Hematopoietic multipotent progenitor cell treated with erythropoietin and hydrocortisone succinate and interleukin-3 and kit ligand, for 8 days (in vitro differentiated cells): ENCODE measurements at places on chromosomes 3 and 15.

- peak; percentile 37 for DNase-seq
Measured at GRCh38 chr3:134374105-134374790, at the start of gene AMOTL2. Gene AMOTL2 (minus strand): TSS chr3:134374447. CDS start chr3:134371433, 3,014 bp downstream.

- no peak for DNase-seq
Measured at GRCh38 chr3:95586754-95587153, 1227.6 kb upstream of the EPHA6 start.

DNA sequence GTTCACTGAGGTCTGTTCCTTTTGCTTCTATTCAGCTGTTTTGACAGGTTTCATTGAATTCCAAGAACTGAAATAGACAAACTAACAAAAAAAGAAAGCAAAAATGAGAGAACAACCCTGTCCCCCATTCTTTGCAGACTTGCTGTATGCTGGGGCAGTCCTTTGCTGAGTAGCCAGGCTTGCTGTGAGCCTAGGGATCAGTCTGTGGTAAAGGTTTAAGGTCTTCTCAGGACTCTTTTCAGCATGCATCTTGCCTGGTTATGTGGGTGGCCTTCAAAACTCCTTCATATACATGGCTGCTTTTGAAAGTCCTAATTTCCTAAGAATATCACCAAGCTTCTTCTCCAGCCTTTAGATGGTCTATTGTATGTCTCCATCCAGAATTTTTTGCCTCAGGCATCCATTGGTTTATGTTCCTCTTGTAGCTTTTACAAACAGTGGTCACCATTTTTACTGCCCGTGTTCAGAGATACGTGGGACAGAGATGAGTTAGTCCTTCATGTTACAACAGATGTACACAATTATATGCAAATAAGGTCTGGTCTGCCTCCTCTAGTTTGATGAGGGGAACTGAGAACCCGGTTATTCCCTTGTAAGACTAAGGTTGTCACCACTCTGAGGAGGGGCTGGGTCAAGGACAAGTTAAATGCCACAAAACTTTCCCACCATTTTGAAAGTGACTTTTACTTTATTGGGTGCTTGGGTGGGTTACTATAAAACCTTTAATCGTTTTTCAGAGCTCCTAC is 41.4 kb downstream of the SACM1L start:
- DNase-seq: no peak

DNA sequence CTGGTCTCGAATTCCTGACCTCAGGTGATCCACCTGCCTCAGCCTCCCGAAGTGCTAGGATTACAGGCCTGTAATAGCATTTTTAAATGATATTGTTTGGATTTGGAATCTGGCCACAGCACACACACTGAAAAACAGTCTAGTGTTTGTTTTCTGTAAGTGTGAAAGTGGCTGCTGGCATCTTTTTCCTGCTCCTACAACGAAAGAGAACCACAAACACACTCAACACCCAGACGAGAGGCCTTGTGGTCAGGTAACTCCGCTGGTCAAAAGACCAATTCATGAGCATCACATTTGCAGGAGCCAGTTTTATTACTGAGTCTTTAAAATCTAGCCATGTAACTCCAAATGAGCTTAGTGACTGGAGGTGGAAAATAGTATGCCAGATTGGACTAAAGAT is 50.2 kb downstream of the IMPG2 start:
- DNase-seq: no peak

GRCh38 chr3:188507244-188507720 is 353.3 kb downstream of the LPP start:
- no peak for DNase-seq

- peak; percentile 54 for DNase-seq
Measured at GRCh38 chr3:173066044-173067004, 74.7 kb downstream of the SPATA16 start.

DNA sequence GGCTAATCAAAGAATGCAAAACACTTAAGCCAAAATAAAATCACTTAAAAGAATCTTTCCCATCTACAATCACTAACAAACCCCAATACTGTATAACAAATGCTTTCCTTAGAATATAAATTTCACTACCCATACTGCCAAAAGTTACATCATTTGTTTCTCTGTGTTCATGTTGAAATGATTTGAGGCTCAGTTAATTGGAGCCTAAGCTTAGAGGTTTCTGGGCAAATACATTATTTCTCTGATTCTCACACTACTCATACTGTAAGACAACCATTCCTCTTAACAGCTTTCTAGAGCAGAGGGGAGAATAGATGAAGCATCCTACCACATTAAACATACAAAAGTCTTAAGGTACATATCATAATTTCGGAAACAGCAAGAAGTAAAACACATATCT is 2.1 kb downstream of the RIOX2 start:
- no peak for DNase-seq

DNA sequence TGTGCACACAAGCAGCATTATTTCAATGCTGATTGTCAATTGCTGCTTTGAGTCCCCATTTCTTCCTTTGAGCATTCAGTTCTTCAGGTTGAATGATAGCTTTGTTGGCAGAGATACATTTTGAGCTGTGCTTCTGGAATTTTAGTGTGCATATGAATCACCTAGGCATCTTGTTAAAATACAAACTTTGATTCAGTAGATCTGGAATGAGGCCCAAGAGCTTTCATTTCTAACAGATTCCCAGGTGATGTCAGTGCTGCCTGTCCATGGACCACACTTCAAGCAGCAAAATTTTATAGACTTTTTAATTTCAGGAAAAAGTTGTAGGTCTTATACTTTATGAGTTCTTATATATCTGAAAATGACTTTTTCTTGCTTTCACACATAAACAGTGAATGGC is 131.1 kb downstream of the ADAMTSL3 start:
- no peak for DNase-seq
